Activated naive CD8-positive, alpha-beta T cell treated with anti-CD3 and anti-CD28 coated beads for 36 hours (primary cell): ENCODE measurements at places on chromosomes 6 and 20. TPM values are rescaled to one million over a fixed set of nuclear protein-coding genes. Genes with fewer than 3 reads are reported as not detected.

- DNase-seq: no peak
- H3K27me3 ChIP-seq: no peaks in the 10 kb centered on the region
- no peak overlapping the region for H3K4me3 ChIP-seq
- peaks cover 25% of the 10 kb centered on the region for H3K4me1 ChIP-seq
These were observed 27.2 kb downstream of the DUSP22 start for GRCh38 chr6:319177-320131.

The SMPDL3A gene
- not detected for total RNA-seq

GRCh38 chr20:38945012-38945411, 17.1 kb upstream of the DHX35 start:
- no peaks in the 10 kb centered on the region for H3K27me3 ChIP-seq
- H3K4me3 ChIP-seq: no peak overlapping the region
- no peak for DNase-seq
- H3K27ac ChIP-seq: no peak overlapping the region
- peaks cover 15% of the 10 kb centered on the region for H3K36me3 ChIP-seq

DNA sequence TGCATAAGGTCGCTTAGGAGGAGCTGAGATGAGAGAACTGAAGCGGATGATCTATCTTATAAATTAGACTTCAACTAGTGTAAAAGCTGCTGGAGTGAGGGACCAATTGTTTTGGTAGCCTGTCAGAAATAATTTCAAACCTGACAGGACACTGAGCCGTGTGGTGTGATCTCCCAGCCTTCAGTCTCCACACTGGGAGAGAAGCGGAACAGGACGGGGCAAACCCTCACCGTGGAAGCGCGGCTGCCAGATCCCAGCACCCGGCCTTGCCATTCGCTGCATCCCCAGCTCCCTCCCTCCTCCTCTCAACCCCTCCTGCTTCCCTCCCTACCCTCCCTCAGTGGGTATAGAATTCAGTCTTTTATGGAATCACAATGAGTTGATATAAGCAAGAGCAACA, 900.1 kb upstream of the SLC35B3 start:
- H3K27me3 ChIP-seq: no peaks in the 10 kb centered on the region
- no peak overlapping the region for H3K27ac ChIP-seq
- H3K4me3 ChIP-seq: no peak overlapping the region
- no peaks in the 10 kb centered on the region for H3K4me1 ChIP-seq

The TREM2 gene
- not detected for total RNA-seq

DNA sequence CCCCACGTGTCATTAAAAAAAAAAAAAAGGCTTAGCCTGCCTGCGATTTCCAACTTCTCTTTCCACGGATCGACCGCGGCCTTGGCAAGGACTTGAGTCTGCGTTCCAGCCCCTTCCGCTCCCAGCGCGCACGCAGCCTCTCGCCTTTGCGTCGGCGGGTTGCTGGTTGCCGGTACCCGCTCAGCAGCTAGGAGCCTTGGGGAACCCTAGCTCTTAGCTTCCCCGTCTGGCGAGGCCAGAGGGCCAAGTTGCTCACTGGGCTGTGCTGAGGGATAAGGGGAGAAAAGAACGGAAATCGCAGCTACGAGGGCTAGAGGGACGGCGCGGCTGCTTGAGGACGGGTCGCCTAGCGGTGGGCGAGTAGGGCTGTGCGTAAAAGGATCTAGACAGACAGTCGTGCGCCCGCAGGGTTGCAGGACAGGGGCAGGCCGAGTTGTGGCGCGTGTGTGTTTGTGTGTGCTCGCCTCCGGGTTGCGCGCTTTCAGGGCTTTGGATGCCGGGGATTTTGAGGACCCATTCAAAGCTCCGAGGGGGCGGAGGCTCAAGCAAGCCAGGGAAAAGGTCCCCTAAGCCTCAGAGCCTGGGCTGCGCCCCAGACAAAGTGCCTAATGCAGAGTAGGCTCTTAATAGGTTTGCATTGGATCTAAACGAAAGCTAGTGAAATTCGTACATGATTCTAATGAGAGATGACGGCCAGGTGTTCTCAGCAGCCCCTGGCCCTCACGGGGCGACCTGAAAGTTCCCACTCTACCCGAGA, 40.5 kb upstream of the OSTM1 start:
- H3K27me3 ChIP-seq: peaks cover 89% of the 10 kb centered on the region
- H3K27ac ChIP-seq: no peak overlapping the region
- H3K4me3 ChIP-seq: peak overlapping the region; percentile 77

The ZBTB46 gene
- total RNA-seq: not detected

GRCh38 chr6:150514806-150515380, 84.8 kb upstream of the PLEKHG1 start:
- no peak overlapping the region for H3K27ac ChIP-seq
- H3K4me1 ChIP-seq: no peaks in the 10 kb centered on the region
- DNase-seq: no peak
- no peaks in the 10 kb centered on the region for H3K36me3 ChIP-seq

GRCh38 chr6:25301362-25301761, 22.2 kb downstream of the CARMIL1 start:
- H3K36me3 ChIP-seq: no peaks in the 10 kb centered on the region
- peaks cover 48% of the 10 kb centered on the region for H3K4me1 ChIP-seq
- H3K4me3 ChIP-seq: no peak overlapping the region
- no peaks in the 10 kb centered on the region for H3K27me3 ChIP-seq

- DNase-seq: no peak
- H3K4me1 ChIP-seq: no peaks in the 10 kb centered on the region
- no peak overlapping the region for H3K27ac ChIP-seq
- no peaks in the 10 kb centered on the region for H3K27me3 ChIP-seq
- H3K4me3 ChIP-seq: no peak overlapping the region
These were observed 67.4 kb upstream of the BMP2 start for GRCh38 chr20:6699921-6700562.

The BPIFB4 gene
- not detected for total RNA-seq

The NDUFAF4 gene
- total RNA-seq: 98.9 TPM

The TAAR6 gene
- not detected for total RNA-seq

The SH3BGRL2 gene
- total RNA-seq: 5.2 TPM

- peaks cover 2% of the 10 kb centered on the region for H3K36me3 ChIP-seq
- no peaks in the 10 kb centered on the region for H3K27me3 ChIP-seq
These were observed 110.0 kb upstream of the SYNDIG1 start for GRCh38 chr20:24359321-24360027.

GRCh38 chr6:160427312-160428068, 79.3 kb downstream of the SLC22A3 start:
- H3K27ac ChIP-seq: no peak overlapping the region
- H3K36me3 ChIP-seq: peaks cover 2% of the 10 kb centered on the region
- peaks cover 74% of the 10 kb centered on the region for H3K27me3 ChIP-seq
- H3K4me3 ChIP-seq: no peak overlapping the region

DNA sequence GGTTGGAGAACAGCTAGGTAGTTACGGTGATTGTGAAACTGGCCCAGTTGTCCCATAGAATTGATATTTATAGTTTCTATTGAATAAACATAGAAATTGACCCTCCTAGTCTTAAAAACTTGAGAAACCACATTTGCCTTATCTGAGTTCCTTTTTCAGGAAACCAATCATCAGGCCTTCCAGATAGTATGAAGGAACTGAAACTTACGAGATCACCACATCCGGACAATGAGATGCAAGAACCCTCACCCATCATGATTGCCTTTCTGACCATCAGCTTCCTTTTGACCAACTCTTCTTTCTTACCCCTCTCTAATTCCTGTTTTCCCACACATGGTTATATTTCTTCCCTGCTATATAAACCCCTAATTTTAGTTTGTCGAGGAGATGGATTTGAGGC, 21.8 kb downstream of the SLC35F1 start:
- no peaks in the 10 kb centered on the region for H3K36me3 ChIP-seq
- no peak overlapping the region for H3K27ac ChIP-seq
- H3K27me3 ChIP-seq: peaks cover 9% of the 10 kb centered on the region
- H3K4me3 ChIP-seq: no peak overlapping the region

The CST5 gene
- not detected for total RNA-seq

DNA sequence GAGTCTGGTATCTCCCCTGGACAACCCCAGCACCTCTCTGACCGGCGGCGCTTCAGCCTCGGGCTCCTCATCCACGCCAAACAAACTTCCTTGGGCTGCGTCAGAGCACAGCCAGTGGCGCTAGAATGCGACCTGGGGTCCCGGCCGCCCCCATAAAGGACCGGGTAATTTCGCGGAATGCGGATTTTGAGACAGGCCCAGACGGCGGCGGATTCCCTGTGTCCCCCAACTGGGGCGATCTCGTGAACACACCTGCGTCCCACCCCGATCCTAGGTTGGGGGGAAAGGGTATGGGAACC, 1.6 kb downstream of the FOXP4 start:
- H3K36me3 ChIP-seq: peaks cover 6% of the 10 kb centered on the region
- H3K27ac ChIP-seq: no peak overlapping the region
- H3K4me1 ChIP-seq: peaks cover 14% of the 10 kb centered on the region
- peaks cover 15% of the 10 kb centered on the region for H3K27me3 ChIP-seq
- DNase-seq: no peak
